Left renal cortex interstitium (tissue), 4 donors: ENCODE measurements at places on chromosomes 6 and 20.

DNA sequence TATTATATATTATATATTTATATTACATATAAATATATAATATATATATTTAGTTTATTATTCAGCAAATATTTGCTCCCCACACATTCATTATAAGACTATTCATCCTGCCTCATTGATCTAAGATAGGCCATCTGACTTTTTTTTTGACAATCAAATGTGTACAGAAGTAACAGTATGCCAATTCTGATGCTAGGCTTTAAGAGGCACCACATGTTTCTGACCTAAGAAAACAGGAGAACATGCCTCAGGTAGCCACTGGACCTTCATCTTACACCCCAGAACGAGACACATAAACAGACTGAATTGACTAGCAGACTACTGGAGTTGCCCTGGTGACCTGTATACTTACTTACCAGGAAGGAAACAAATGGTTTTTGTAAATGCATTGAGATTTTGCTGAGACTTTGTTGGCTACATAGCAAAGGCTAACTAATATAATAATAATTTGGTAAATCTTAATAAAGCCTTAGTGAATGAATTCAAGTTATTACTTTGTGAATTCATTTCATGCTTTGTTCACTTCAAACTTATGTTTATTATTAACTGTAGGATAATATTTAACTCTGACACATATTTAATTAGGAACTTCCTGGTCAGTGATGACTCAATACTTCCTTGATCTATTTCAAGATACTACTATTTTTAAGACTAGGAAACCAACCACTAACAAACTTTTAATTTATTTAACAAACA, 13.4 kb upstream of the MYO6 start:
- DNase-seq = no peak

- no peak for DNase-seq
Observed at GRCh38 chr20:62983210-62983609, 23.6 kb downstream of the BHLHE23 start.

- peak; percentile 60 for DNase-seq
Observed at GRCh38 chr6:100176311-100176950, 182.4 kb upstream of the MCHR2 start.

GRCh38 chr20:10110151-10110550, 75.4 kb downstream of the ANKEF1 start:
- no peak for DNase-seq

DNA sequence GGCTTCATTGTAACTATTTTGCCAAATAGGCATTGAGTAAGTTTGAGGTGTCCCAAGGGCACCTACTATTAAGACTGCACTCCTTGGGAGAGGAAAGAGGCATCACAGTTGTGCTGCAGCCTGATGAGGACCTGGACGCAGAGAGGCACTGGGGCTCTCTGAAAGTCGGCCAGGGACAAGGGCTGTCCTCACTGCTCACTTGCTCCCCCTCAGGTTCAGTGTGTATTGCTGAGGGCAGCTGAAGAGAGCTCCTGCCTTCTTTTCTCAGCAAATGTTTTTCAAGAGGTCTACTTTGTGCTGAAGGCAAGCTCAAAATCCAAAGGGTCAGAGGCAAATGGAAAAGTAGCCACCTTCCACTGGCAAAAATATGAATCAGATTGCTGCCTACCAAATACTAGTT, 331.8 kb downstream of the RIMS1 start:
- DNase-seq = peak; percentile 10

DNA sequence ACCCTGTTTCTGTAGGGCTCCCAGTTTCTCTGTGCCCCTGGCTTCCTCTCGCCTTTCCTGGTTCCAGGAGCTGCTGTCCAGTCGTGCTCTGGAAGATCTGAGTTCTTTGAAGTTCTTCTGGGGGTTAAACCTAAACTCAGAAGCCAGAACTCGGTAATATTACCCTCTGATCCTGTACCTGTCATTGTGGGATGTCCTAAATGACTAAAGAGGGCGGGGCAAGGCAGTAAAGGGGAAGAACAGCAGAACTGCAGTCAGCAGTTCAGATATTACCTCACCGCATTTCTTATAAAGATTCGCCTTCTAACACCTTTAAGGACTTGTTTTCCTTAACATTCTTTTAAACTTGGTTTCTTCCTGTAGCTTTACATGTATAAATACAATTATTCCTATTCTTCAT, 63.9 kb downstream of the FAM120B start:
- DNase-seq = no peak

DNA sequence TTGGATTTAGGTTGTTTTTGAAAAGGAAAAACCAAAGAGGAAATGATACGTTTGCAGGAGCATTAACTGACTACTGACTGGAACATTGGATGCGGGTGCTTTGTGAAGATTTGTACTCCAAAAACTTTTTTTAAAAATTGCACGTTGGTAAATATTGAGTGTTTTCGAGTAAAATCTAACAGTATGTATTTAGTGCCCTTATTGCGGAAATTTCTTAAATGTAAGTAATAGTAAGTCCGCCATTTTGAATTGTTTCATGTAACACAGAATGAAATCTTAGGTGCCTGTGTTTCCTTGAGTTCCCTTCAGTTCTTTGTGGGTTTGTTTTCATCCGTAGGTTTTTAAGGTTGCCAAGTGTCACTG, 15.2 kb upstream of the LIN28B start:
- no peak for DNase-seq

- DNase-seq = no peak
Observed at GRCh38 chr6:33591424-33592032, 11.5 kb upstream of the BAK1 start.

DNA sequence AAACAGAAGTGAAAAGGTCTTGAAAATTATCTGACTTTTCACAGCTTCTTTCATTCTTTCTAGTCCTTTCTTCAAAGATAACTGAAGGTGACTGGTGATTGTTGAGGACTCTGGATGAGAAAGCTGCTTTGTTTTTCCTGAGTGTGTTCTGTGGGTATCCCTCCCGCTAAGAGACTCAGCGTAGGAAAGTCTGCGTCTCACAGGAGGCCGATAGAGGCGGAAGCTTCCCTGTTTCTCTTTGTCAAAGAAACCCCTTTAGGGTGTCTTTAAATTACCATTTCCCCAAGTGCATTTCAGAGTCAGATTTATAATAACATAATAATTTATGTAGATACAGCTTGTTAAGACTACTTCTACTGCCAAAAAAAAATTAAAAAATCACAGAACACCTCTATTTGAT, 31.2 kb upstream of the IRF4 start:
- DNase-seq = no peak

- no peak for DNase-seq
Observed at GRCh38 chr6:30100585-30101443, 12.1 kb downstream of the TRIM31 start.

DNA sequence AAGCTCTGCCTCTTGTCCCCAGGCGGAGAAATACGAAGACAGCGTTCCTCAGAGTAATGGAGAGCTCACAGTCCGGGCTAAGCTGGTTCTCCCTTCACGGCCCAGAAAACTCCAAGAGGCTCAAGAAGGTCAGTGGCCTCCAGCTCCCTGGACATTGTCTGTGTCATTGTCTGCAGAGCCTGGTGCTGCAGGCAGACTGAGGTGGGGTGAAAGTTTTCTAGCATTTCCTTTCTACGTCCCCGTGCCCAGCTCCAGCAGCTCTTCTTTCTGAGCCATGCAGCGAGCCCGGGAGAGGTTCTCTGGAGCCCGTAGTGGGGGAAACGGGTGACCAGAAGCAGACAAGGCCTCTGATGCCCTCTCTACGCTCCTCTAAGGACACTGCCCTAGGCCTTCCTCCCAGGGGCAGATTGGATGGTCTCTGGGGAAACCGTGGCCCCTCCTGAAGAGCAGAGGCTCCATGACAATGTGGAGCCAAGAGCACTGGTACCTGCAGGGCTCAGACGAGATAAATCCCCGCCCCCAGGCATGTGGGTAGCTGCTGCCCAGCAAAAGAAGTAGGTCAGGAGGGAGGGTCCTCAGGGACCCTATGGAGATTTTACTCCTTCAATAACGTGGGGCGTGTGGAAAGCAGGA, 58.4 kb downstream of the EZR start:
- no peak for DNase-seq

- no peak for DNase-seq
Observed at GRCh38 chr6:7042654-7043545, 64.9 kb upstream of the RREB1 start.

- DNase-seq = no peak
Observed at GRCh38 chr6:142258305-142258704, 43.5 kb upstream of the ADGRG6 start.

GRCh38 chr6:9921366-9921765, 493.5 kb downstream of the TFAP2A start:
- no peak for DNase-seq

- DNase-seq = peak; percentile 52
Observed at GRCh38 chr20:5529331-5530148, 212.8 kb upstream of the PROKR2 start.

- no peak for DNase-seq
Observed at GRCh38 chr6:7887278-7887991, 23.2 kb downstream of the TXNDC5 start.

- no peak for DNase-seq
Observed at GRCh38 chr6:108702106-108702851, 141.6 kb downstream of the FOXO3 start.

DNA sequence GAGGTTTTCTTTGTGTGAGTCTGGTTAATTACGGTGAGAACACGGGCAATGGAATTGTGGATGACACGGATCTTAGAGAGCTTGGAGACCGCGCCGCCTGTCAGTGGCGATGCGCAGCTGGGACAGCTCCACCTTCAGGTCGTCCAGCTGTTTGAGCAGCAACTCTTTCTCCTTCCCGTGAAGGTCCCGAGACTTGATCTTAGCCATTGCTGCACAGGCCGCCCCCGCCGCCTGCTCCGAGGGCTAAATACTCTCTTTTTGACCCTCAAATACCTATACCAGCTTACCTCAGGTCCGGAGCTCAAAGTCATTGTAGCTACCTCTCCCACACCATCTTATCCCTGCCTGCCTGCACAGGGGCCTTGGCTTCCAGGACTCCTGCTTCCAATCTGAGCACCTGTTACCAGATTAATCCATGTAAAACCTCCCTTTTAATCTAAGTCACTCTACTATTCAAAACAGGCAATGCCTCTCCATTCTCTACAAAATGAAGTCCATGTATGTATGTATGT, 100.2 kb downstream of the PREP start:
- DNase-seq = no peak

- no peak for DNase-seq
Observed at GRCh38 chr20:48825566-48825920, 2.3 kb downstream of the PREX1 start.
